ELR (cell line): ENCODE measurements at places on chromosomes 7 and 10.

GRCh38 chr10:29598851-29599311 is 35.9 kb downstream of the SVIL start:
- no peak for DNase-seq

DNA sequence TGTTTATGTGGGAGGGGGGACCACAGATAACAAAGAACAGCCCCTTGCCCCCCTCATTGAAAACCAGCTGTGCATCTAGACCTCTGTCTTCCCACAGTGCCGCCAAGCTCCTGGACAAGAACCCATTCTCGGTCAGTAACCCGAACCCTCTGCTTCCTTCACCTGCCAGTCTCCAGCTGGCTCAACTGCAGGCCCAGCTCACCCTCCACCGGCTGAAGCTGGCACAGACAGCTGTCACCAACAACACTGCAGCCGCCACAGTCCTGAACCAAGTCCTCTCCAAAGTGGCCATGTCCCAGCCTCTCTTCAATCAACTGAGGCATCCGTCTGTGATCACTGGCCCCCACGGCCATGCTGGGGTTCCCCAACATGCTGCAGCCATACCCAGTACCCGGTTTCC is 91.0 kb upstream of the PDCD4 start:
- DNase-seq, result no peak

- DNase-seq, result no peak
These were observed 596.3 kb downstream of the PTPRN2 start for GRCh38 chr7:157991351-157991750.

DNA sequence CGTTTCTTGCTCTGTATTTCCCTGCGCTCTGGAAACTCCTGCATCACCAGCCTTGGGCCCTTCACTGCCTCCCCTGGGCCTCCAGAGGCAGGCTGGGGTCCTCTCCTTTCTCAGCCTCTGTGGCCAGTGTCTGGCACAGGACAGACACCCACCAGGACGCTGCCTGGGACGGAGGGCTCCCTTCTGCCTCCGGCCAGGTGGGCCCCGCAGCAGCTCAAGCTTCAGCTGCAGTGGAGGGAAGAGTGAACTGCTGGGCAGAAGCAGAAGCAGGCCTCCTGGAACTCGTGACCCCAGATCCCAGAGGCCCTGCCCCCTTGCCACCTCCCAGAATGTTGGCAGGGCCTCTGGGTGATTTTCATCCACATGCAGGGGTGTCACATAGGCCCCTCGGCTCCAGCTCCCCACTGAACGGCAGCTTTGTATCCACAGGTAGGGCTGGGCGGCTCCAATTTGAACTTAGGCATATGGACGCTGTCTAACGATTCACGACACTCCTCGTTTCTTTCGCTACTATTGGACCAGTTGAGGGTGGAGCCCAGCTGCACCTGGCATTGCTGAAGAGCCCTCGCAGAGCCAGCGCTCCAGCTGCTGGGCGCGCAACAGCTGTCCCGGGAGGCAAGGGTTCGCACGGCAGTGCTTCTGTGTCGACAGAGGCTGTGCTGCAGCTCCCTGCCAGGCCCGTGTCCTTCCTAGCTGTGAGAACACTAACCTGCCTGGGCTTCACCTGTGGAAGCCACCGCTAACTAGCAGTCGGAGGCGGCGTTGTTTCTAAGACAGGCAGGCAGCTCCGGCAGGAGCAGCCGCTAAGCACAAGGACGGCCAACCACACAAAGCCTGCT is 18.4 kb upstream of the GPR146 start:
- no peak for DNase-seq

- no peak for DNase-seq
These were observed 307.3 kb downstream of the SORCS1 start for GRCh38 chr10:106857213-106857612.

DNA sequence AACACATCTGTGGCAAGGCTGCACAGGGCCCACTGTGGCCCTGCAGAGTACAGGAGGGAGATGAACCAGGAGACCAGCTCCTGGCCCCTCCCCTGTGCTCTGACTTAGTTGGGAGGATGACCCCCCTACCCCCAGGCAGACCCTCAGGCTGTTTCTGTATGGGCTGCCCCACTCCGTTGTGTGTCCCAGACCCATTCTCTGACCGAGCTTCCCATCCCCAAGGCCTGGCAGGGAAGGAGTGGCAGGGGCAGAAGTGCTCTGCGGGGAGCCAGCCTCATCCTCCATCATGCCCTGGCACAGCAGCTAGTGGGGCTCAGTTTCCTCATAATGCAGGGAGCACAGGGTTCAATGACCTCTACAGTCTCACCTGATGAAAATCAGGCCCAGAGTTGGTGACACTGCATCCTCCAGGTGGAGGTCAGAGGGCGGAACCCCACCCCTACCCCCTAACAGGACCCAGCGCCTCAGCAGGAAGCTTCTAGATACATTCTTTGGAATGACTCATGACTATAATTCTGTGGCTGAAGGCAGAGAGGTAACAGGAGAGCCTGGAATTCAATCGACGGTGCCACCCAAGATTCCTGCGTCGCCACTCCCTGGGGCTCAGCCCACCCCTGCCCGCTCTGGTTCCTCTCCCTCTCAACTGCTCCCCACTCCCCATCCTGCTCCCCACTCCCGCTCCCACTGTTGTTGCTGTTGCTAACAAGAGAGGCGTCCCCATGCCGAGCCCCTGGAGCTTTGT is 18.2 kb downstream of the PODXL start:
- peak; percentile 78 for DNase-seq

DNA sequence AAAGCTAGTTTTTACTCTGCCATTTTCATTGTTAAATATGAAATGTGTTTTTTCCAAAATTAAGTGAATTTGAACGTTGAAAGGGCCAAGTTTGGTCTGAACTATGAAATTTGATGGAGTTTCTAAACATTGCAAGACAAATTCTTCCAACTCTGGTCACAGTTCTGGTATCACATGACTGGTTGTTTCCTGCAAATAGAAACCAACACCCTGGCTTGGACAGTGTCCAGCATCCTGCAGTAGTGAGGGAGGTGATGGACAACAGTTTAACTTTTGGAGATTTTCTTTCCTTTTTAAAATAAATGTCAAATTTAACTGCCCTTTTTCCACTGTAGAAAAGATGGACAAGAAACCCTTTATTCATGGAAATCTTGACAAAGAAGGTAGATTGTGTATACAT is 54.8 kb upstream of the AGBL3 start:
- no peak for DNase-seq

GRCh38 chr10:90557385-90557784 is 300.5 kb downstream of the HTR7 start:
- DNase-seq, result no peak

- DNase-seq, result no peak
These were observed 5.7 kb upstream of the HOXA13 start for GRCh38 chr7:27205325-27206280.

GRCh38 chr10:974785-975074 is 13.5 kb upstream of the GTPBP4 start:
- no peak for DNase-seq

GRCh38 chr7:7321681-7322080 is 139.3 kb downstream of the C1GALT1 start:
- no peak for DNase-seq

- DNase-seq, result no peak
These were observed 241.7 kb downstream of the TMEM26 start for GRCh38 chr10:61211468-61211867.

DNA sequence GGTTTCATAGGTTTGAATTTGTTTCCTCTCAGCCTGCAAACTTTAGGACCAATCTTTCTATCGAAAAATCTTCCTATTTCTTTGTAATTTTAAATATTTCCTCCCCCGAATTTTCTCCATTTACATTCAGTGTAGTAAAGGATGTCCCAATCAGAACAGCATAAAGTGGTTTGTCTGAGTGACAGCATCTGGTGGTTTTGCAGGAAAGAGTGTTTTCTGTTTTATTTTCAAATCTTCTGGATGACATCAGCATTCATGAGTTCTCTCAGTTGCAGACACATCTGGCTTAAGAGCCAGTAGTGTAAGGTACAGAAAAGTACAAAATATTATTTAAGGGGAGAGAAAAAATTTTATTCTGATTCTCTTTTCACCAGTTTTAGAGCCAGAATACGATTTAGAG is 634.8 kb downstream of the PHTF2 start:
- DNase-seq, result no peak

GRCh38 chr7:24978843-24979469 is 1.0 kb downstream of the OSBPL3 start:
- no peak for DNase-seq

GRCh38 chr7:1514995-1515401 is 10.8 kb upstream of the INTS1 start:
- DNase-seq, result no peak

- peak; percentile 97 for DNase-seq
These were observed 13.8 kb downstream of the BTRC start for GRCh38 chr10:101367569-101368453.

GRCh38 chr7:140479739-140480084 is 407 bp upstream of the MKRN1 start:
- no peak for DNase-seq

GRCh38 chr7:127391591-127392181 is 822 bp downstream of the ZNF800 start:
- peak; percentile 49 for DNase-seq

DNA sequence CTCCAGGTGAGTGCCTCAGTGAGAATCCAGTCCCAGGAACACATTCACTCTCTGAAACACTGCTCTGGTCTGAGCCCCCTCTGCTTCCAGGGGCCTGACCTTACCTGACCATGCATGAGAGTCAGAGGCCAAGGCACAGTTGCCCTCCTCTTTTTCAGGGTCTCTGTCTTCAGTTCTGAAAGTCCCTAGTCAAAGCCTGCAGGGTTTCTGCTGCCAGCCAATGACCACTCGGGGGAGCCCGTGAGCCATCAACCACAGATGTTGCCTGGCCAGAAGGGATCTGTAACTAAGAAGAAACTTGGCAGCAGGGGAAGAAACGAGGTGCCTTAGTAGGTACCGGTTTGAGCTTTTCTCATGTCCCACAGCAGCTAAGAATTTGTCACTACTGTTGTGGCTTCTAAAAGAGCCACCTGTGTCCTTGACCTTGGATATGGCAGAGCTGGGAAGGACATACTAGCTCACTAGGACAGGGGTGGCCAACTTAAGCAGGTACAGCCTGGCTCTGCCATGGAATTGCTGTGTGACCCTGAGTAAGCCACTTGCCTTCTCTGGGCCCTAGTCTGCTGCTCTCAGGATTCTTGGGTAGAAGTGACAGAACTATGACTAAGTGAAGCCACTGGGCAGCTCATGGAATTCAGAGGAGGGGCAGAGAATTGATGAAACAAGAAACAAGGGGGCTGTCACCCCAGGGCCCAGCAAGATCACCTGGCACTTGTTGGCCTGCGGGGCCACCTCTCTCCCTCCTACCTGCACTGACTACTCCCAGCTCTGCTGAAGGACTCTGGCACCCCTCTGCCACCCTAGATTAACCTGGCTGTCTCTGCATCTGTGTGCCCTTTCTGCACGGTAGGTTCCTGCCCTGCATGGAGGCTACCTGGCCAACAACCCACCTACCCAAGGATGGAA is 83.8 kb upstream of the GPR26 start:
- peak; percentile 61 for DNase-seq

DNA sequence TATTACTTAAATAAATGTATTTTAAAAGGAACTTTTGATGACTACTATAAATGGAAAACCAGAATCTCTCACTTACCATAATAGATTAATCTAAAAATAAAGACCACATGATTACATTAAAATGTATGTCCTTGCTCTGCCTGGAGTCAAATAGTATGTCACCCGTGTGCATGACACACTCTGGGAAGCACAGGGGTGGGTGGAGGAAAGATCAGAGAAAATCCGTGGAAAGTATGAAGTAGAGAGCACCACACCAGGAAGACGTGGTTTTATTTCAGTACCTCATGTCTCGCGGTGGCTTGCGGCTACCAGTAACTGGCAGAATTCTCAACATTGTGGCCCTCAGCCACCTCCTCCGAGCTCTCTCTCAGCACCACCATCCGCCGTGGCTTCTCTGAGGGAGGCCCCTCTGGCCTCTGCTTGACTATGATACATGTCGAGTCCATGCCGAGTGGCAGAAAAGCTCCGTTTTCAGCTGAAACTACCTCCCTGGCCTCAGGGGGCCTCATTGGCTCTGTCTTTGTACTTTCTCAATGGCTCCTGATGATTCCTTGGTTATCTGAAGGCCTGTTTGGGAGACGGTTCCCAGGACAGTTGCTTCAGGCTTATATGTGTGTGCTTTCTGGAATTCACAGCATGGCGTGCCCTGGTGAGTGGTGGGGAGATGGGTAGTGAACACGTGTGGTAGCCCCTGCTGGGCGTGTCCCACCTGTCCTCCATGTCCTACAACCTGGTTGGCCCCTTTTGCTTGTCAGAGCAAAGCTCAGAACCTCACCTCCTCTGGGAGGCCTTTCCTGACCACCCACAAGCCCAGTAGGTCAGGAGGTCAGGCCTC is 49.8 kb downstream of the LHPP start:
- DNase-seq, result no peak

DNA sequence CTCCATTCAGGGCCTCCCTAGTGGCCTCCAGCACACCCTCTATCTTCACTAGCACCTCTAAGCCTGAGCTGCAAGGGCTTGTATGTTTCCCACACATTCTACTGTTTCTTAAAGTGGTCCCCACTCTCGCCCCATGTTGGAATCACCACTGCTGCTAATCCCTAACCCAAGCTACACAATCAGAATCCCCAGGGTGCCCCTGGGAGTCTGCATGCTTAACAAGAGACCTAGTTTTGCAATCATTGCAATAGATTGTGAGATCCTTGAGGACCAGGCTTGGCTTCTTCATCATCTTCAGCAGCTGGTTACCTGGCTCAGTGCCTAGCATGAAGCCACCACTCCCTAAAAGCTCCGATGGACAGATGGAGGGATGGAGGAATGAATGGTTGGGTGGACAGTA is 113.9 kb downstream of the MYOF start:
- no peak for DNase-seq

DNA sequence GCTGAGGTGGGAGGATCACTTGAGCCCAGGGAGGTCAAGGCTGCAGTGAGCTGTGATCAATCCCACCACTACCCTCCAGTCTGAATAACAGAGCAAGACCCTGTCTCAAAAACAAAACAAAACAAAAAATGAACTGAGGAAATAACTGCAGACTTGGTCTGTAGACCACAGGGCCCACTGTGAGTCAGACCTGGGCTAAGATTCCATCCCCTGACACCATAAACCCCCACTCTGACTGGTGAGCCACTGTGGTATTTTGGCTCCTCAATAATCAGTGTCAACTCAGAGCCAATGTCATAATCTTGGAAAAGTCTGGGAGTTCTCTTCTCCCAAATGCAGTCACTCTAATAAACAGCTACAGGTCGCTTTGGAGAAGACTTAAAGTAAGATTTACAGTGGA is 24.0 kb upstream of the ERCC6 start:
- peak; percentile 64 for DNase-seq

- no peak for DNase-seq
These were observed 19.8 kb downstream of the MCMBP start for GRCh38 chr10:119852822-119853221.
